ENCODE measurements at places on chromosomes 6 and 20. TPM values are rescaled to one million over a fixed set of nuclear protein-coding genes. Genes with fewer than 3 reads are reported as not detected.

DNA sequence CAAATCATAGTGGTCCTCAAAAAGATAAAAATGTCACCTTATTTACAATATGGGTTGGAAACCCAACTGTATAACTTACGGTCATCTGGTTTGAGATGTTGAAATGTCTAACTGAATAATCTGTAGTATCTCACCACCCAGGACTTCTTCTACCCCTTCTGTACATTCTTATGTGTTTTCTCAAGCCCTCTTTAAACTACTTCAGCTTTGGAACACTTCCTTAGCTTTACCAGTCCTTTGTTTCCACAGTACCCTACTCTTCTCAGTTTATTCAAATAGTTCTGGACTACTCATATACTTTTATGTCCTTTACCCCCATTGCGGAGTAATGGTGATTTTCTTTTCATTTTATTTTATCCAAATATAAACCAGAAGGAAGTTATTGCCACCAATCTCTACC lies 128.6 kb upstream of the FOXO3 start:
- no peak for DNase-seq

Gene HSPA1L
- total RNA-seq = 0.29 TPM

DNA sequence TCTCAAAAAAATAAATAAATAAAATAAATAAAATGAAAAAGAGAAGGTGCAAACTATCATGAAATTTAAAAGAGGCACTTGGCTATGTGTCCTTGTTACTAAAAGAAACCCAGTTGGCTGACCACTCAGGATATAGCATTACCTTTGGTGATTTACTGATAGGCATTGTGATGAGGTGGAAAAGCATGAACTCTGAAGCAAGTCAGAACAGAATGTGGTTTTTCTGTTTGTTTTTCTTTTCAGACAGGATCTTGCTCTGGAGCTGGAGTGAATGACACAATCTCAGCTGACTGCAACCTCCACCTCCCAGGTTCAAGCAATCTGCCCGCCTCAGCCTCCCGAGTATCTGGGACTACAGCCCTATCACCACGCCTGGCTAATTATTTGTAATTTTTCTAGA lies 31.9 kb downstream of the ZNF184 start:
- DNase-seq = no peak

Gene BCAS1
- total RNA-seq = under 0.01 TPM

GRCh38 chr6:150887978-150888563 lies 22.6 kb downstream of the MTHFD1L start:
- no peak for DNase-seq

Data from epithelial cell of proximal tubule (primary cell).